A549 treated with DMSO at 1 μM for 4 hours (cell line): ENCODE measurements at places on chromosomes 7 and 10. TPM values are rescaled to one million over a fixed set of nuclear protein-coding genes. Genes with fewer than 3 reads are reported as not detected.

TAS2R39 gene
- not detected in 5 replicates for total RNA-seq

CDC14C gene
- total RNA-seq = not detected in 5 replicates

INA gene
- total RNA-seq = 19.4 to 32.1 TPM (median 28.1 TPM) in 5 replicates

DPP6 gene
- total RNA-seq = not detected in 5 replicates

IFIT2 gene
- 2.5 to 5.4 TPM (median 3.4 TPM) in 5 replicates for total RNA-seq
